ENCODE measurements at places on chromosomes 2 and 18.
A peak's percentile ranks its signal among the peaks of the same experiment; 100 is the strongest.

- DNase-seq, result no peak
Observed at GRCh38 chr2:40249577-40249976, 202.3 kb downstream of the SLC8A1 start.

DNA sequence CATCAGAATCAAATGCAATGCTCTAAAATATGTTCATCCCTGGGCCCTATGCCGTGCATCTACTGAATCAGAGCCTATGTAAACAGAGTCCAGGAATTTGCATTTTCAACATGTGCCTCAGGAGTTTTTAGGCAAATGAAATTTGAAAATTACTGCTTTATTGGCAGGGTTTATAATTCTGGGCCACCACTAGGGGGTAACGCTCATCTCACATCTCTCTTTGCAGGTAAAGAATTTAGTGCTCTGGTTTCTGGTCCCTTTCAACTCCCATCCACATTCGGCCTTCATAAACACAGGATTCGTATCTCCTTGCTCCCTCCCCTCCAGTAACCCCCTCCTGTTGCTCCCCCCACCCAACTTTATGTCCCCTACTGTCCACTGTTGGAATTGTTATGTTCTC, 49.3 kb downstream of the LYPD6B start:
- no peak for DNase-seq

GRCh38 chr18:845152-845819, 33.2 kb upstream of the YES1 start:
- peak; percentile 87 for DNase-seq

DNA sequence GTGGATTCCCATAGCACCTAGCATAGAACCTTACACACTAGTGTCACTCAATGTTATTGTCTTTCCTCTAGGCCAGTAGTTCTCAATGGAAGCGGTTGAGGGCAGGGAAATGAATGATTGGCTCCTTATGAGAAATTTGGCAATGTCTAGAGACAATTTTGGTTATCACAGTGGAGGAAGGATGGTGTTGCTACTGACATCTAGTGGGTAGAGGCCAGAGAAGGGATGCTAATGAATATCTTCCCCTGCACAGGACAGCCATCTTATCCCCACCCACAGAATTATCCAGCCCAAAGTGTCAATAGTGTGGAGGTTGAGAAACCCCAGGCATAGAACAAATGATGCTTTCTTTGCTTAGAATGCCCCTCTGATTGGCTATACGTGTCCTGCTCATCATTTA, 15.8 kb downstream of the C18orf63 start:
- DNase-seq, result peak; percentile 58

GRCh38 chr18:2948038-2948437, 64.9 kb downstream of the LPIN2 start:
- DNase-seq, result peak; percentile 39

Measured in EH (cell line).